LHCN-M2 (cell line): ENCODE measurements at places on chromosomes 2 and 18.

GRCh38 chr2:180352620-180353019, 345.5 kb upstream of the CWC22 start:
- DNase-seq, result no peak

- DNase-seq, result no peak
Observed at GRCh38 chr2:217386041-217386440, 526.2 kb upstream of the TNP1 start.

DNA sequence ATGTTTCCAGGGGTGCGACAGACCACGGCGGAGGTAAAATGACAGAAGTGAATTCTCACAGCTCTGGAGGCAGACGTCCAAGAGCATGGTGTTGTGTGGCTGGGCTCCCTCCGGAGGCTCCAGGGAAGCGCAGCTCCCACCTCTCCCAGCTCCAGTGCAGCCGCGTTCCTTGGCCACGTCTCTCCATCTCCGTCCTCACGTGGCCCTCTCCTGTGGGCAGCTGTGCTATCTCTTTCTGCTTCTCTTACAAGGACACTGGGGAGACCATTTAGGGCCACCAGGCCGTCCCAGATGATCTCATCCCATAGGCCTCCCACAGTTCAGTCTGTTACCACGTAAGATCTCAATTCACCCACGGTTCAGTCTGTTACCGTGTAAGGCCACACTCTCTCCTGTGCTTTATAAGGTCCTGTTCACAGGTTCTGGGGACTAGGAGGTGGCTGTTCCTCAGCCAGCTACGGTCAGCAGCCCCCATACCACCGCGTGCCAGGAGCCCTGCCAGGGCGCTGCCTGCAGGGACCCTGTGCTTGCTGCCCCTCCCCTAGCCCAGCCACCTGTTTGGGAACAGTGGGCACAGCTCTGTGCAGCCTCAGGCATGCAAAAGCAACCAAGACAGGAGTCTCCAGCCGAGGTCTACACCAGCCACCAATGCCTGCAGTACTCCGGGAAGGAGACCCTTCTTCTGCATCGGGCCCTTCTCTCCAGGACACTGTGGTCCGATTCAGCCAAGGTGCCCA, 2.9 kb upstream of the MAB21L4 start:
- no peak for DNase-seq

- no peak for DNase-seq
Observed at GRCh38 chr2:194621945-194622344, 1035.1 kb upstream of the SLC39A10 start.

DNA sequence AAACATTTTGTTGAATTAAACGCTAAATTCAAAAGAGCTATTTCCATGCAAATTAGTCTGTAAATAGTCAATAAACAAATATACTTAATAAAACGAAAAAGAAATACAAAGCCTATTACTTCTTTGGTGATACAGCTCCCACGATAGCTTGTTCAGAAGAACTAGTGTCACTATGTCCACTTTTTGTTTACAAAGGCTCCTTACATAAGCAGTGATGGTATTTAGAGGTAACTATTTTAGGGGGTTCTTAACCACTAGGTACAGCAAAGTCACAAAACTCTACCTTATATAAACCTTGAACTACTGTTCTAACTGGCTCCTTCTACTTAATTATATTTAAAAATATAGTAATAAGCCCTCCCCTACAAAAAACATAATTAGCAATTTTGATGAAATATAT, 21.9 kb downstream of the ALS2 start:
- DNase-seq, result no peak

- DNase-seq, result no peak
Observed at GRCh38 chr2:197298609-197299008, 12.0 kb downstream of the ANKRD44 start.

GRCh38 chr18:7633171-7633570, 66.1 kb downstream of the PTPRM start:
- DNase-seq, result no peak

GRCh38 chr2:23521060-23521459, 136.1 kb downstream of the KLHL29 start:
- no peak for DNase-seq

GRCh38 chr2:196640031-196640548, 575 bp downstream of the CCDC150 start:
- no peak for DNase-seq

GRCh38 chr2:105800036-105800713, 55.5 kb downstream of the NCK2 start:
- DNase-seq, result peak; percentile 42

DNA sequence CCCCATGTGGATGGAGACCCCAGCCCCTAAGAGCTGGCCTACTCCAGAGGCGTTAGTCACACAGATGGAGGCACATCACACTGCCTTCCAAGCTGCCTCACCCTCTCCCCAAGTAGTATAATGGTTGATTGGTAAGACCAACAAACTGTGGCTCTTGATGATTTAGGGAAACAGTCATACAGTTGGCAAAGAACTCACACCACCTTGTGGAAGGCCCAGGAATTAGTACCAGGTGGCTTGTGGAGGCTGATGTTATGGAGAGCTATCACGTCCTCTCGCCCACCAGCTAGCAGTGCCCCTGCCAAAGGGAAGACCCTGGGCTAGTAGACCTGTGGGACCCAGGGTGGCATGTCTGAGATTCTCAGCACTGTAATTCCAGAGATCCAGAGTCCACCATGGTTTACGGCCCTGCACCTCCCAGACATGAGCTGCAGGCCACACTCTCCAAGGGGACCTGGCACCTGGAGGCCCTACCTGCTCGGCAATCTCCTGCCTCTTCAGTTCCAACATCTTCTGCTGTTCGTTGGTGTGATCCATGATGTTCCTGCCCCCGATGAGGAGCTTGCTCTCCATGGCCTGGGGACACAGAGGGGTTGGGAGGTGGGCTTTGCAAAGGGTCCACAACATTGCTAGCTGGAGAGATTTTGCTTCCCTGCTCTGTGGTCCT, 26.3 kb downstream of the KIF3C start:
- DNase-seq, result no peak

- DNase-seq, result no peak
Observed at GRCh38 chr2:232374356-232374755, 4.2 kb upstream of the ALPP start.

DNA sequence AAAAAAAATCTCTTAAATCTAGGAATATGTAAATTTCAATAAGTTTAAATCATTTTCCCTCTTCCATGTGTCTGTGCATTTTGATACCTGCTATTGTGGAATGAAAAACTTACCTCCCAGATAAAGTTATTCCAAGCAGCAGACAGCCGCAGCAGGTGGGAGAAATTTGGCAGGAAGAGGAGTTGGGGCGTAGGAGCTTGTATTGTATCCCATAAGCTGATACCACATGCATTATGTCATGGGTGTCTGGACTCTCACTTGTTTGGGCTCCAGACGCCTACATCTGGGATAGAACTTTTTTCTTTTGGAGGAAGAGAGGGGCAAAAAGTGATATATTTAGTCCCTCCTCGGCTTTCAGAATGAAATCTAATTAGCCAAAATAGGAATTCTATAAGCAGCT, 59.3 kb upstream of the TCF4 start:
- no peak for DNase-seq

- DNase-seq, result peak; percentile 96
Observed at GRCh38 chr2:159712143-159712928, at the start of gene MARCHF7. MARCHF7 (plus strand) TSS chr2:159712506; CDS start chr2:159729023, 16,517 bp downstream.

- DNase-seq, result peak; percentile 90
Observed at GRCh38 chr2:150023044-150023443, 435.5 kb upstream of the MMADHC start.

DNA sequence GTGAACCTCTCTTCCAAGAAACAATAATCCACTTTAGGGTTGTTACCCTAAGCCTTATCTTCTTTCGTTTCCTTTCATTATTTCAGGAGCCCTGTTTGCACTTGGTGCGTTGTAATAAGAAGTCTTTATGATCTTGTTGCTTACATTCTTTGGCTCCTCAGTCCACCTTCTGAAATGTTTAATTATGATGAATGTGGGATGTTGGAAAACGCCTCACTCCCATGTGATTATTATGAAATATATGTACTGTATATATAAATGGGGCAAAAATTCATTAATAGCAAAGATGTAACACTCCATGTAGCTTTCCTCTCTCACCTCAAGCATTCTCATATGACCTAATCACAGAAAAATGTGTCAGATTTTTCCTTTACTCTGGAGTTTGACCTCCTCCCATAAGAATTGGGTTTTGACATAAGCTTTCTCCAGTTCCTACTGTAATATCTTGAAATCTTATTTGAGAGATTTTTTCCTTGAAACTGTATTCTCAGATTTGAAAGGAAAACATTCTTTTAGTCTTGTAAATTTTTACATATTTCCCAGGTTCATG, 397.2 kb upstream of the FANCL start:
- peak; percentile 42 for DNase-seq

DNA sequence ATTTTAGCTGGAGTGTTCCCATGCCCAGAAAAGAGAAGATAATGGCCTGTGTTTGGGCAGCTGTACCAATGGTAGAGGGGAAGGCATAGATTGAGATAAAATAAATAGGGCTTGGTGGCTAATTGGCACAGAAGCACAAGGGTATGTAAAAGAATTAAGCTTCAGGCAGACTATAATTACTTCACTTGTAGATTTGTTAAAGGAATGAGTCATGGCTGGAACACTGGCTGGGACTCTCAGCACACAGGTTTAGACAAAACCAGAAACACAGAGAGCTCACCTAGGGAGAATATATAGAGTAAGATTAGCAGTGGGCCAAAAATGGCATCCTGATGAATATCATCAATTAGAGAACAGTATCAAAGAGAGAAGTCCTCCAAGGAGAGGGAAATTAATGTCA, 198.3 kb upstream of the FIGN start:
- no peak for DNase-seq

- DNase-seq, result no peak
Observed at GRCh38 chr18:35588995-35589394, 7.5 kb downstream of the GALNT1 start.

GRCh38 chr2:33166287-33166881, 219.6 kb downstream of the LTBP1 start:
- DNase-seq, result no peak

DNA sequence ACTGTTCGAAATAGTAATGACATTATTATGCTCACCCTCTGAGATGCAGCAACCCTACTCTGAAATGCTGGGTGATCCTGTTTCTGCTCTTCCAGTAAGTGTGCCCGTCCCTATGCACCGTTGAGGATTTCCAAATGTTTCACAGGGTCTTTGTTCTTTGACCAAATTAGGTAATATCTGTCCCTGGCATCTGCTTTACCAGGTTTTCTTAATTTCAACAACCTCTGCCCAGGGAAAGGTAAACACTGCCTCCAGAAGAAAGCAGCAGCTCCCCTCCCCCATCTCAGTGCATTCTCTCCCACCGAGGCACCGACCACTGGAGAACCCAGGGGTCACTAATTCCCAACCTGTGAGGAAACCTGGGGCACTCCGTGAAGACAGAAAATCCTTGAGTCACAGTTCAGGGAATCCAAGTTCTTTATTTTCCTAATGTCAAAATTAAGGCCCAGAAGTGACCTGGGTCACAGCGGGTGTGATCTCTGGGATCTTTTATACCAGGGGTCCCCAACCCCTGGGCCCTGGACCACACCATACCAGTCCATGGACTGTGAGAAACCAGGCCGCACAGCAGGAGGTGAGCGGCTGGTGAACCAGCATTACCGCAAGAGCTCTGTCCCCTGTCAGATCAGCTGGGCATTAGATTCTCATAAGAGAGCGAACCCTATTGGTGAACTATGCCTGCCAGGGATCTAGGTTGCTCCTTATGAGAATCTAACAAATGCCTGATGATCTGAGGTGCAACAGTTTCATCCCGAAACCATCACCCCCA, 1.2 kb upstream of the GRB14 start:
- DNase-seq, result no peak

DNA sequence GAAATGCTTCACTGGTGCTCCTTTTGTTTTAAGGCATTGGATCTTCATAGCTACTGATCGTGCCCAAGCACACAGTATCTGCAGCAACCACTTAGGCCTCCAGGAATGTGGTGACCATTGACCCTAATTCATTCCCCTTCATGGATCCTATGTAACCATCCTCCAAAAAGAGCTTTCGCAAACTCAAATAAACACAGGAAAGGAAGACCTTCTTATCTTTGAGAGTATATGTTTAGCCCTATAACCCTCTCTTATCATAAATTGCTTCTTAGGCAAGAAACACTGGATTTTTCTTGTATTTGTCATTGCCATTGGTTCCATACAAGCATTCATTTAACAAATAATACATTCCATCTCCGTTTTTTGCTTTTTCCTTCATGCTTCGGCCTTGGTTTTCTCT, 4.1 kb upstream of the TTR start:
- DNase-seq, result no peak

DNA sequence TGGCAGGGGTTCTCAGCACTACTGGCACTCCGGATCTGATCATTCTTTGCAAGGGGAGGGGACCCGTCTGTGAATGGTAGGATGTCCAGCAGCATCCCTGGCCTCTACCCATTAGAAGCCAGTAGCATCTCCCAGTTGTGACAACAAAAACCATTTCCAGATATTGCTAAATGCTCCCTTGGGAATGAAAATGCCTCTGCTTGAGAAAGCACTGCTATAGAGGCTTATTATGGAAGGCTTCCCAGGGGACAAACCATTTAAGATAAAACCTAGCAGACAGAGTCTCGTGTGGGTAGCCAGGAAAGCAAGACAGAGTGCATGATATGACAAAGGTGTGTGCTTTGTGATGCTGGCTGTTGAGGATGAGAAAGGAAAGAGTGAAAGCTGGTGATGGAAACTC, 273.7 kb downstream of the TMX3 start:
- DNase-seq, result no peak

DNA sequence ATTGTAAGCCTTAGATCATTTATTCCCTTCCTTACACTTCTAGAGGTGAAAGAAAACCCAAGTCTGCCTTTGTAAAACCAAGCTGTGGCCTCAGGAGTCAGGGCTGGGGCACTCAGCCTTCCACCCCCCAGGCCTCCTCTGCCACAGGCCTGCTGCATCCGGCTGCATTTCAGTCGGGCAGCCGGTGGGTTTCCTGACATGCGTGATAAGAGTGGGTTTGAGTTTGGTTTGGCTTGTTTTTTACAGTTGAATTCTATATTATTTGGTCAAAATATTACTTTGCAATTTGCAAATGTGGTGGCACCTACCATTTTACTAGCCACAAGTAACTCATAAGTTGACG, 42.4 kb downstream of the ADI1 start:
- DNase-seq, result no peak

- DNase-seq, result no peak
Observed at GRCh38 chr18:59454909-59455727, 96.1 kb upstream of the LMAN1 start.

GRCh38 chr2:85706599-85707296, 12.6 kb downstream of the GNLY start:
- DNase-seq, result no peak

- DNase-seq, result no peak
Observed at GRCh38 chr2:27115519-27115918, 3.4 kb downstream of the CGREF1 start.

GRCh38 chr2:240247868-240248720, 107.6 kb upstream of the OTOS start:
- no peak for DNase-seq

GRCh38 chr18:46329736-46330246, 225.6 kb downstream of the HAUS1 start:
- DNase-seq, result no peak

DNA sequence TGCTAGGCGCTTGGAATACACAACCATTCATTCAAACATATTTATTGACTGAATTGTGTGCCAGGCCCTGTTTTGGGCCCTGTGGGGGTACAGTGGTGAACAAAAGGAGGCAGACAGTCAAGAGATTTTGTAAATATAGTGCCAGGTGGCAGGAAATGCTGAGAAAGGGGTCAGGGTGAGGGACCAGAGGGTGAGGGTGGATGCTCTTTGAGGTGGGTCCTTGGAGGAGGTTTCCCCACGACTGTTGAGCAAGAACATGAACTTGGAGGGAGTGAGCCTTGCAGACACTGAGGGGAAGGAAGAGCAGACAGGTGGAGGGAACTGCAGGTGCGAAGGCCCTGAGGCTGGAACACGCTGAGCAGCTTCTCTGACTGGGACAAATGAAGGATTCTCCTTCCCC, 40.7 kb downstream of the ODC1 start:
- DNase-seq, result no peak

- peak; percentile 87 for DNase-seq
Observed at GRCh38 chr2:171999604-172000469, at the start of gene METAP1D. METAP1D (plus strand) TSS chr2:171999953; CDS start chr2:171999970, 17 bp downstream.
